ENCODE measurements at places on chromosomes 12 and 14.

GRCh38 chr14:30143627-30144026 is 216.0 kb upstream of the PRKD1 start:
- no peak for DNase-seq

- DNase-seq = no peak
Observed at GRCh38 chr12:13343375-13343774, 146.8 kb downstream of the EMP1 start.

DNA sequence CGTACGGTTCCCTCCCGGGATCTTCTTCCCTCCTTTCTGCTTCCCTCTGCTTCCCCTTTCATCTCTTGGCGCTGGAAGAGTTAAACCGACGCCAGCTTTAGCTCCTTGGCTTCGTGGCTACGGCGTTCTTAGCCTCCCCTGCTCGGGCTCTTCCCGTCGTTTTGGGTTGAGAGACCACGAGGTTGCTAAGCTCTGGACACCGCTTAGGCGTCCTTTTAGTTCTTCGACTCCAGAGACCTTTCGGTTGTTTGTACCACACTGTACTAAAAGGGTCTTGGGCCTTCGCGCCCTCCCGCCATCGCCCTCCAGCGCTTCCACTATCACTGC is 545 bp downstream of the CPSF2 start:
- DNase-seq = no peak

- DNase-seq = no peak
Observed at GRCh38 chr14:35944847-35945246, 118.7 kb downstream of the BRMS1L start.

- no peak for DNase-seq
Observed at GRCh38 chr12:118033902-118034301, 17.4 kb downstream of the RFC5 start.

GRCh38 chr14:55256586-55256985 is 14.6 kb upstream of the FBXO34 start:
- no peak for DNase-seq

DNA sequence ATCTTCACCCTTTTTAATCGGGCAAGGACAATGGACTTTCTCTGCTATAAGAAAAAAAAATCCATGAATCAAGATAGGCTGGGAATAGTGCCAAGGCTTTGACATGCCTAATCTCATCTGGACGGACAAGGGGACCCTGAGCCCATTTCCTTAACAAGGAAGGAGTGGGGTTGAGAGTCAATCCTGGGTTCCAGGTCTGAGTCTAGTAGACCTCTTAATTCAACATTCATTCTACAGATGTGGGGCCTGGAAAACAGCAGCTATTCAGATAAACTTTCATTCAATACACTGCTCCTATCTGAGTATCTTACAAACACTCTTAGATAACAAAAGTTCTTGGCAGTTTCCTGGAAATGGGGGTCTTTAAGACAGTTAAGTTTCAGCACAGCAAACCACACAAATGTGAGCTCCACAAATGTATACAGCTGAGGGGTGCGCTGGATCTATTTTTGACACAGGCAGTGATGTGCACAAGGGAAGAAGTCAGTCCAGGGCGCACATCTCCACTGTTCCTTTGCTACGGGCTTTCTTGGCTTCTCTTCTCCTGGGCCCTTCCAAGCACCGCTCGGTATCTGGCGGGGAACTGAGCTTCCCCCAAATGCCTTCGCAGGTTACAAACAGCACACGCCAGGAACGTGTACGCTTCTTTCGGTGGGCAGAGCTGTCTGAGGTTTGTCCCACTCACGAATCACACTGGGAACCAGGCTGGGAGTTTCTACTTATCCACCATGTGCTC is 82.2 kb upstream of the GPR68 start:
- DNase-seq = no peak

DNA sequence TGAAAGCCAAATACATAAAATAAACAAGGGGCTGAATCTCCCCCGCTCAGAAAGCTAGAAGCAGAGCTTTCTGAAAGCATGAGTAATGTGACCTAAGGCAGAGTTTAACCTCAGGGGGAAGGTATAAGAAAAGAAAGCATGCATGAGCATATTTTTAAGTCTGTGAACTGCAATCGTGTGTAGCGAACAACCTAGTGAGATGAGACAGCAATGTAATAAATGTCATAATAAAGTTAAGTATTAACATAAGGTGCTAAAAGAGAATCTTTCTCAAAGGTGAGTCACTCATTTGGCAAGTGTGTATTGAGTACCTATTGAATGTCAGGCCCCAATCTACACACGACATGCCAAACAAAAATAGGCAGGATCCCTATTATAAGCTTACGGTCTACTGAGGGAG is 14.2 kb upstream of the WDR20 start:
- DNase-seq = no peak

- DNase-seq = no peak
Observed at GRCh38 chr14:32313844-32314376, 15.2 kb upstream of the AKAP6 start.

- no peak for DNase-seq
Observed at GRCh38 chr12:21026302-21026701, 104.7 kb upstream of the SLCO1B1 start.

- no peak for DNase-seq
Observed at GRCh38 chr12:8065991-8066594, at the start of gene C3AR1. Gene C3AR1 (minus strand): TSS chr12:8066359. CDS start chr12:8060185, 6,174 bp downstream.

GRCh38 chr12:90808568-90808967 is 146.4 kb downstream of the CCER1 start:
- DNase-seq = no peak

- no peak for DNase-seq
Observed at GRCh38 chr14:67502867-67503266, 14.3 kb upstream of the TMEM229B start.

DNA sequence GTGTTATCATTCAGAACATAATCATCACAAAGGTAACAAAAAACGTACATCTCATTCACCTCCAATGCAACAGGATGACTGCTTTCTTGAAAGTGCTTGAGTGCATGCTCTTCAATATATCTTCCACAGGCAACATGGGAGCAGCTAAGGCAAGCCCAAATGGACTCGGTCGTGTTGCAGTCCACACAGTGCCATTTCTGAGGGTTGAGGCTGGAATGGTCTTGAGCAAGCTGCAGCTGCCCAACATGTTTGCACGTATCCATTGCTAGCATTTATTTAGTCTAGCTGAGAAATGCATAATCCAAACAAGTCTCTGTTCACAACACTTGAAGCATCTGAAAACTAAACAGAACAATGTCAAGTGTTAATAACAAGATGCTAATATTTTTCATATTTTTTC is 17.3 kb downstream of the USP44 start:
- DNase-seq = no peak

DNA sequence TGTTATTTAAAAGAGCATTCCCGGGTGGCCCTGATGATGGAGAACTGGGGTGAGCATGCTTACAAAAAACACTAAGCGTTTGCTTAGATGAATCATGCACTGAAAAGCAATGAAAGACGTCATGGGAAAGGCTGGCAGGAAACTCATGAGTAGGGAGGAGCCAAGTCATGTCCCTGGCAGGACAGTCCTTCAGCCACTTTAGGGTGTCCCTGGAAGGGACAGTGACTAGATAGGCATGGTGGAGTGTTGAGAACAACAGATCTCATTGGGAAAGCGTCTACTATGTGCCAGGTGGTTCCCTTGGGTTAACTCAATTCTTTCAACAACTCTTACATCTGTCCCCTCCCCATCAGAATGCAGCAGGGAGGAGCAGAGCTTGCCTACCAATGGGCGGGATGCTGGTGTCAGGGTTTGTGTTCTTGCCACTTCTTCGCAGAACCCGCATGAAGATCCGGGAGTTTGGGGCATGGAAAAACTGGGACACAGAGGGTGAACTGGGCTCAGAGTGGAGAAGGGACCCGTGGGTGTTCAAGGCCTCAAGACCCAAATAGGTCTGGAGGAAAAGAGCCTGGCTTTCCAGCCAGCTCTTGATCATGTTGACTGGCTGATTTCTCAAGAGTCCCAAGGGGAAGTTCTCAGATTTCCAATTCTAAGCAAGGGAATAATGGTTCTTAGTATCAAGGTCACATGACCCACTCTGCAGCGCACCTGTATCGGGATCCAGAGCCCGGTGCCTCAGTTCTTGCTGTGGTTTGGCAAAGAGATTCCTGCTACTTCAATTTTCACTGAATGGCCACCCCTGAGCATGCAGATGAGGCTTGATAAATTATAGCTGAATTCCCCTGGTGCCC is 653.9 kb upstream of the TBX3 start:
- DNase-seq = no peak

DNA sequence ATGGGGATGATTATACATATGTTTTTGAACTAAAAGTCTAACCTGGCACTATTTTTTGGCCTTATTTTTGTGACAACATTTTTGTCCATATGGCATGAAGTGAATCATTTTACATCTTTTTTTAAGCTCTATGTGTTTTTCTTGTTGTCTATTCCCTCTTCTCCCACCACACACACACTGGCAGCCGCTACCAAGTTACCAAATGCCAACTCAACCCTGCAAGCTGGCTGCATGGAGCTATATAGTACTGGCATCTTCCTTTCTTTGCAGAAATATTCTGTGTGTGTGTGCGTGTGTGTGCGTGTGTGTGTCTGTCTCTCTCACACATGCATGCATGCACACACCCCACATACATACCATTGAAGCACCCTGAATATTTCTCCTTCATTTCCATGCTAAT is 278.9 kb upstream of the SOX5 start:
- DNase-seq = no peak

DNA sequence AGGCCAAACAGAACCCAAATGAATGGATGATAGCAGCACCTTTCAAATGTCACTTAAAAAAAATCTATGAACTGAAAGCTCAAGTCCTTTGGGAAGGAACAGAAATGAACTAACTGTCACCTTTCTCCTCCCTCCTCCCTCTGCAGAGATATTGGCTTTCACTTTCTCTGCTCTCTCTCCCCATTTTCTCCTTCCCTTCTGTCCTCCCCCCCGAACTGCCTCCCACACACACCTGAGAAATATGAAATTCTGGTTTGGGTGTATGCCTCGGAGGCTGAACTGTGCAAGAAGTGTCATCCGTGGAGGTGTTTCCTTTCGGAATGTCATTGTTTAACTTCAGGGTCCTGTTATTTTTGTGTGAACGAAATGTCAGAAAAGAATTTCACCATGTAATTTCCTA is 87.8 kb downstream of the NEDD1 start:
- no peak for DNase-seq

DNA sequence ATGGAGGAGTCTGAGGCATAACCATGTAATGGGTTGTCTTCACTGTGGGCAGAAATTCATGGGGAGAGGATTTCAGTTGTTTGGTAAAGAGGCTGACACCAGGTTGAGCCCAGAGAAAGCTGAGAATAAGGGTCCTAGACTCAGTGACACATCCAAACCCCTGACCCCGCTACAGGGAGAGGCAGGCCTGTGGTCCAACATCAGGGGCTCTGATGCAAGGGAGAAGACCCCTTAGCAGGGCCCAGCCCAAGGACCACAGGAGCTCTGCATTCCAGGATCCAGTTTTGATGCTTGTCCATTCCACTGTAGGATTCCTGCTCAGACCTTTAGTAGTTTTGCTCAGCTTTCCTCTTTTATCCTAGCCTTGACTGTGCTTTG is 15.5 kb downstream of the GPR68 start:
- no peak for DNase-seq

- peak; percentile 17 for DNase-seq
Observed at GRCh38 chr12:67649570-67650387, 1.2 kb downstream of the DYRK2 start.

- DNase-seq = no peak
Observed at GRCh38 chr12:107165581-107165980, 72.2 kb upstream of the CRY1 start.

DNA sequence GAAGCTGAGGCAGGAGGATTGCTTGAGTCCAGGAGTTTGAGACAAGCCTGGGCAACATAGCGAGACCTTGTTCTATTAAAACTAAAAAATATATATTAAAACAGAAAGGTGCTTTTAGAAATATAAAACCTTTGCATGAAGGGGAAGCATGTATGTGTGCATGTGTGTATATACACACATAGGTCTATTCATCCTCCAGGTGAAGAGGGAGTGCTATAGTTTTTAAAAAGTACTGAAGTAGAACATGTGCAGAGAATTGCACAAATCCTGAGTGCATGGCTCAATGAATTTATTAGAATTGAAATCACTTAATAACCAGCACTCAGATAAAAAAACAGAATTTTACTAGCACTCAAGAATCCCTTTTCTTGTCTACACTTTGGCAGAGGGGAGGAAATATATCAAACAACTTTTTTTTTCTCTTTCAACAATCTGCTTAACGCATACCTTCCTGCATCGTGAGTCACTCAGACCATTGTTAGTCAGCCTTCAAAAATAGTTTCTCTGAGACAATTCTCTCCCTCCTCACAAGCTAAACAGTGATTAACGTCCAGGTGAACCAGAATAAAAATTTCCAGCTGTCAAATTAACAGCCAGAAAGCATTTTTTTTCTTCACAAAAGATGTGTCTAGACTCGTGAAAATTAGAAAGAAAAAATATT is 17.7 kb upstream of the NEDD1 start:
- no peak for DNase-seq

GRCh38 chr12:68364893-68365725 is 32.9 kb upstream of the MDM1 start:
- DNase-seq = peak; percentile 83

GRCh38 chr12:15772405-15773018 is 16.7 kb downstream of the EPS8 start:
- DNase-seq = no peak

- DNase-seq = no peak
Observed at GRCh38 chr12:11238275-11238674, 31.2 kb downstream of the PRB3 start.

- no peak for DNase-seq
Observed at GRCh38 chr12:90292183-90292582, 583.5 kb upstream of the ATP2B1 start.

DNA sequence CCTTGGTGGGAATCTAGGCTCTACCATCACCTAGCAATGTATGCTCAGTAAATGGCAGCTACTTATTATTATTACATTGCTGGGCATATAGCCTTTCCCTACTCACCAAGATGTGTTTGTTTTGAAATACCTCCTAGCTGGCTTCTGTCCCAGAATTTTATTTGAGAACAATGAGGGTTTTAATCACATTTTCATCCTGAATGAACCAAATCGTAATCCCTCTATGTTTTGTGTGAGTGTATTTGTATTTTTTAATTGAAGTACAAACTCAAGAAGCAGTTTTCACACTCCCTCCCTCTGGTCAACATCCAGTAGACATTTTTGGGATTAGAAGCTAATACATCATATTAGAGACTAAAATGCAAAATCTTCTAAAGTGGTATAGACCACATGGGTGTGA is 7.6 kb downstream of the SLC7A8 start:
- DNase-seq = no peak

GRCh38 chr12:13727707-13728195 is 253.7 kb downstream of the GRIN2B start:
- DNase-seq = no peak

DNA sequence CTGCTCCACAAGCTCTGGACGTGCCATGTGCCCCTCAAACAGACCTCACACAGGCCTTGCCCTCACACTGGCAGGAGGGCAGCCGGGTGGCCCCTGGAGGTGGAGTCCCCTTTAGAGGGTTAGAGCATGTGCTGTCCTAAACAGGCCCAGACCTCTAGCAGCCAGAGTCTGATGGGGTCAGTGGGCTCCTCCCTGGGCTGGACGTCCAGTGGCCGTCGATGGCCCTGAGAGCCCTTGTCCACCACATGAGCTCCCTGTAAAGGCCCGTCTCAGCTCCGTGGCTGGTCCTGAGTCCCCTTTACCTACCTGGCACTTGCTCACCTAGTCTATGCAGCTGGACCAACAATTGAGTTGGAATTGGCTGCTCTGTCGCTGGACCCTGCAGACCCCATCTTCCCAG is 3.8 kb downstream of the TMEM179 start:
- no peak for DNase-seq

- DNase-seq = no peak
Observed at GRCh38 chr14:61031026-61031425, 50.0 kb downstream of the SLC38A6 start.

Measured in activated CD8-positive, alpha-beta memory T cell treated with anti-CD3 and anti-CD28 coated beads for 48 hours (primary cell).